ENCODE measurements at places on chromosomes 2 and 18.

- DNase-seq: no peak
These were observed 162.1 kb downstream of the CD8B2 start for GRCh38 chr2:106649306-106649705.

GRCh38 chr2:112615051-112615450 is 30.6 kb downstream of the CHCHD5 start:
- DNase-seq: no peak

DNA sequence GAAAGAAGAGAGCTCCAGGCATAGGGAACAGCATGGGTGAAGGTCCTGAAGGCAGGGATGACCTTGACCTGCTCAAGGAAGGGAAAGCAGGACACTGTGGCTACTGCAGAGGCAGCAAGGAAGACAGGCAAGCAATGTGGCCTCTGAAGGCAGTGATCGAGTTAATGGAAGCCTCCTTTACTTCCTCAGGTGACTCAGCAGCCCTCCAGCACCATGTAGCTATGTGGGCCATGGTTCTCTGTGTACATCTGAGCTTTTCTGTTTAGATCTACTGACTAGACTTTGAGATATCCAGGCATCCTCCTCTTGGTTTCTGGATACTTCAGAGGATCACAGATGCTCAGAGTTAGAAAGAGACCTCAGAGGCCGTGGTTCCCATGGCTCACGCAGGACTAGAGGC is 107.3 kb upstream of the PID1 start:
- DNase-seq: no peak

GRCh38 chr2:231680285-231680991 is 27.9 kb upstream of the PTMA start:
- DNase-seq: peak; percentile 69

GRCh38 chr2:95379371-95379831 is 23.1 kb upstream of the FAHD2A start:
- no peak for DNase-seq

DNA sequence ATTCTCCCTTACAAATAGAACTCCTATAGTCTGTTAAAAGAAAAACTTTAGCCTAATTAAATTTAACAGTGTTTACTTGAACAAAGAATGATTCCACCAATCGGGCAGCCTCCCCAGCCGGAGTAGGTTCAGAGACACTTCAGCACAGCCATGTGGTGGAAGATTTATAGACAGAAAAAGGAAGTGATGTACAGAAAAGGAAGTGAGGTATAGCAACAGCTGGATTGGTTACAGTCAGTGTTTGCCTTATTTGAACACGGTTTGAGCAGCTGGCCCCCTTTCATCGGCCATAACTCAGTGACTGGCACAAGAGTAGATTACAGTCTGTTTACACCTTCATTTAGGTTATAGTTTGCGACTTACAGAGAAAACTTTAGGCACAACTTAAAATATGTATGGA is 2.1 kb upstream of the SKA1 start:
- no peak for DNase-seq

DNA sequence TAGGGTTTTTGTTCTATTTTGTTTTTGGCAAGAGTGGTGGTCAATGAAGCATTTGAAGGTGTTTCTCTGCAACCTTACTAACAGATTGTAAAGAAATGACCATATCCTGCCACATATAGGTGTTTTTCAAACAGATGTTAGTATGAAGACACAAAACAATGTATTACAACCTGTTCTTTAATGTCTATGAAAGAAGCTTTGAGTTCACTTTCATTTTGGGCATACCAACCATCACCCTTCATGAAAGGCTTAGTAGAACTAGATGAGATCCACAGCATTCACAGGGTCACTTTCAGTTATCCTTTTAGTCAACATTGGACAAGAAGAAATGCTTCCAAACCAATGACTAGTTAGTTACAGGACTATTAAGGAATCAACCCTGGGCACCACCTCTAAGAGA is 95.1 kb downstream of the EHBP1 start:
- no peak for DNase-seq

GRCh38 chr2:100021791-100022340 is 120.5 kb downstream of the AFF3 start:
- DNase-seq: no peak

DNA sequence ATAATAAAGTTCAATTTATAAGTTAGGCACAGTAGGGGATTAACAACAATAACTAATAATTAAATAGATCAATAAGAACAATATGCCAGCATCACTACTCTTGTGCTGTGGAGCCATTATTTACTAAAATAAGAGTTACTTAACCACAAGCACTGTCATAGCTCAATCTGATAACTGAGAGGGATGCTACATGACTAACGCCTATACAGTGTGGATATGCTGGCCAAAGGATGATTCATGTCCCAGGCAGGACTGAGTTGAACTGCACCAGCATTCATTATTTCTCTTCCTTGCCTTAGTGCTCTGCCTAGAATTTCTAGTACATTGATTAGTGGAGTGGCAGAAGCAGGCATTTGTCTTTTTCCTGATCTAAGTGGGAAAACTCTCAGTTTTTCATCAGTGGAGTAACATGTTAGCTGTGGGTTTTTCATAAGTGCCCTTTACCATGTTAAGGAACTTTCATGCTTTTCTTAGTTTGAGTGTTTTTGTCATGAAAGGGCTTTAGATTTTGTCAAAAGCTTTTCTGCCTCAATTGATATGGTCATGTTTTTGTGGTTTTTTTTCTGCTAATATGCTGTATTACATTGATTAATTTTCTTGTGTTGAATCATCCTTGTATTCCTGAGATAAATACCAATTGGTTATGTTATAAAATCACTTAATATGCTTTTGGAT is 21.7 kb downstream of the KIAA1328 start:
- no peak for DNase-seq

DNA sequence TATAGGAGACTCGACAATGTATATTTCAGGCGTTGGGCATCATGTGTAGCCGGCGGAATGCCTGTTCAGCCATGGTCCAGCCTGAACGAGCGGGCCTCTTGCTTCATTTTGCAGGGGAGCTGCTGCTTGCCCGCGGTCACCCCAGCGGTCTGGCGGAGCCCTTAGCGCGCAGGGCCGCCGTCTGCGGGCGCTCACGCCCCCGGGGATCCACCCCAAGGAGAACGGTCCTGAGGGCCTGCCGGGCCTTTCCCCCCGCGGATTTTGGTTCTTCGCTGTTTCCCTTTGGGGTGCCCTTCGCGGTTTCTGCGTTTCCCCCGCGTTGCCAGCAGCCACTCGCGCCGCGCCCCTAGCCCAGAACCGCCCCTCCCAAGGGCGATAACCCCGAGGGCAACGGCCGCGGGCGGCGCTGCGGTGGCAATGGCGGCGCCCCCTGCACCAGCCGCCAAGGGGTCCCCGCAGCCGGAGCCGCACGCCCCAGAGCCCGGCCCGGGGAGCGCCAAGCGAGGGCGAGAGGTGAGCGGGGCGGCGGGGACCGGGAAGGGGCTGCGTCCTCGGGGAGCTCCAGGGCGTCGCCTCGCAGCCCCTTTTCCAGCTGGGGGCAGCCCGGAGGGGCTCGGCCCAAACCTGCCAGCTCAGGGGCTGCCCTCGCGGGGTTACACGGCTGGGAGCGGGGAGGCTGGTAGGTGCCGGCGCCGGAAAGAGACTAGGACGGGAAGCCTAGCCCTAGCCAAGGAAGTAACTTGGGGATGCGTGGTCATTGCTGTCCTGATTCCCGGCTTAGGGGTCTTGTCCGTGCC is at the start of gene MFSD2B:
MFSD2B (plus strand) TSS at position 406 of the 797 bp plus-strand sequence; CDS start at position 418, 12 bp downstream.
- no peak for DNase-seq

DNA sequence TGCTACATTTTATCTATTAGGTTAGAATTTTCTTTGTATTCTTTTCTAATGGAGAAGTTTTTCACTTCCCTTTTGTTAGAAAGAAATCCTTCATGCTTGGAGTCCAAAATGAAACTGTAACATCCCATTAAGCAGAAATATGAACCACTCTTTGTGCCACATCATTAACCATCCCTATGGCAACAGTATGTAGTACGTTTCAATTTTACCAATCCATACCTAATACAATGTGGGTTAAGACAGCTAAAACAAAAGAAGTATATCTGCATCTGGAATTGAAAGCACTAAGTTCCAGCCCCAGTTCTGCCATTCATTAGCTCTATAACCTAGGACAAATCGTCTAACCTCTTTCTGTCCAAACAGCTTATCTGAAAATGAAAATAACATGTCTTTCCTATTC is 409.2 kb upstream of the SPHKAP start:
- DNase-seq: no peak

GRCh38 chr2:98482362-98482761 is 37.7 kb downstream of the INPP4A start:
- no peak for DNase-seq

- DNase-seq: no peak
These were observed 45.7 kb downstream of the MAP3K2 start for GRCh38 chr2:127342101-127342500.

GRCh38 chr2:168182550-168183249 is 64.7 kb downstream of the STK39 start:
- DNase-seq: no peak

GRCh38 chr2:61763605-61764034 is 90.2 kb downstream of the FAM161A start:
- peak; percentile 92 for DNase-seq

- DNase-seq: no peak
These were observed 565.7 kb downstream of the SLC4A3 start for GRCh38 chr2:220192994-220193753.

DNA sequence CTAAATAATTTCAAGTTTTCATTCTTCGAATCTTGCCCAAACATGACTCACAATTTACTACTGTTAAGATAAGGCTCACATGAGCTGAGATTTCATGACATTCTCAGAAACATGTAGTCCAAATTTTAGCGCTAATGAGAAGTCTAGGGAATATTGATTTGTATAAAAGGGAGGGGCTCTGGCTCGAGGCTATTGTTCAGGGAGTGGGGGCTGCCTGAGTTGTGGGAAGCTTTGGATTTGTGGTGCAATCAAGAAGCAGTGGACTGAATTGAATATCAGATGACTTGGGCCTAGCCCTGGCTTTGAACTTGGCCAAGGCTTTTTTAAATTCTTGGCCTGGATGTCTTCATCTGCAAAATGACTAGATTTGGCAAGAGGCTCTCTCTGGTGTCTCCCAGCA is 674.9 kb upstream of the FANCL start:
- DNase-seq: peak; percentile 24

DNA sequence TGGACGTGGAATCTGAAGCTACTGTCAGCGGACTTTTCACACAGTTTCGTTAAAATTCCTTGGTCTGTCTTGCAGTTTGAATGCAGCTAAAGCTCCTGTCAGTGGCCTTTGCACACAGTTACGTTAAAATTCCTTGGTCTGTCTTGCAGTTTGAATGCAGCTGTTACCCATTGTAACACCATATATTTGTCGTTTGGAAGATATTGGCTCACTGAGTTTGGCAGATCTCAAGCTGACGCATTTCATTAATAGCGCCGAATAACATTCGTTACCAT is 1.0 kb downstream of the LIMS1 start:
- DNase-seq: peak; percentile 59

- no peak for DNase-seq
These were observed 500.9 kb downstream of the RNF144A start for GRCh38 chr2:7417845-7418742.

GRCh38 chr2:9668687-9669345 is 38.0 kb upstream of the YWHAQ start:
- DNase-seq: peak; percentile 93

- no peak for DNase-seq
These were observed 37.9 kb upstream of the RPL31 start for GRCh38 chr2:100964222-100964621.

DNA sequence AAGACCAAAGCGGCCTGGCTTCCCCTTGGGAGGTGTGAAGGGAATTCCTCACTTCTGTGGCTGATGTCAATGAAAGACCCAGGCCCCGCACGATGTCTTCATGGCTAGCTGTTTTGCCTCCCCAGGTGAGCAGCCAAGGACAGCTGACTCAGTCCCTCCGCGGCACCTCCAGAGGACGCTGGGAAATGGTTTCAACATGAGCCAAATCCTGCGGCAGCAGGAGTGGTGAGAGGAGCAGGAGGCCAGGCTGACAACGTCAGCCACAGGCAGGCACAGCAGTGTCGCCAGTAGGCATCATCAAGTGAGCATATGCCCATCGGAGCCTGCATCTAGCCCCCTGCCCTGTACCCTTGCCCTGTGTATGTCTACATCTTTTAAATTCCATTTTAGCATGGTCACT is 156.4 kb upstream of the RAB6C start:
- no peak for DNase-seq

DNA sequence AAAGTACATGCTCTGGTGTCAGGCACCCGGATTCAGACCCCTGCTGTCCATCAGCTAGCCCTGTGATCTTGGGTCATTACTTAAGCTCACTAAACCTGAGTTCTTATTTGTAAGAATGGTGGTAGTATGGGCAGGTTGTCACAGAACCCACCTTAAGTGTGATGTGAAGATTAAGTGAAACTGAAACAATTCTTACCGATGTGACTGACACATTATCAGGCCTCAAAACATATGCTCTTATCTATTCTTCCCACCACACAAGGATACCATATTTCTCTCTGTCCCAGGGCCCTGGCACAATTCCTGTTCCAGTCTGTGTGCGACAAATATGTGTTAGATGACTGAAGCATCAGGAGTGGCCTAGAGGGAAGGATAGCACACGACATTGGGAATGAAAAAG is 11.0 kb upstream of the CDC42EP3 start:
- DNase-seq: no peak

GRCh38 chr2:238128061-238128440 is 10.4 kb upstream of the KLHL30 start:
- no peak for DNase-seq

DNA sequence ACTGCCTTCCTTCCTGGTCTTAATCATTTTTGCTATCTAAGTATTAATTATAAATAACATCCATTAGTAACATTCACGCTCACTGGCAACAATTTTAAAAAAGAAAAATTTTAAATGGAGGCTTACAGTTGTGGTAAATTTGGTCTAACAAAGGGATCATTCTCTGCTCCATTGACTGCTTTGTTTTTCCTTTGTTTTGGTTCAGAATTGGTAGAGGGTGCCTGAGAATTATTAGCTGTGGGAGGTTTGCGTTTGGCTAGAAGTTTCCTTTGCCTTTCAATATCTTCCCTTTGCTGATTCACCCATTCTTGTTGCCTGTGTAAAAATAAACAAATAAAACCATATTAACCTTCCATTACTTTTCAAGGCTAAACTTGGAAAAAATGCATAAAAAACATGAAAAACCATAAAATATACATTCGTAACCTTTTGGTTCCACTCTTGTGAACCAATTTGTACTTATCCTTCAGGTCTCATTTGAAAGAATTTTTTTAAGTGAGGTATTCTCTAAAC is 114.6 kb downstream of the TLK1 start:
- DNase-seq: no peak

Data from tongue (tissue), 3 donors.